ENCODE measurements at places on chromosomes 13 and 19.

DNA sequence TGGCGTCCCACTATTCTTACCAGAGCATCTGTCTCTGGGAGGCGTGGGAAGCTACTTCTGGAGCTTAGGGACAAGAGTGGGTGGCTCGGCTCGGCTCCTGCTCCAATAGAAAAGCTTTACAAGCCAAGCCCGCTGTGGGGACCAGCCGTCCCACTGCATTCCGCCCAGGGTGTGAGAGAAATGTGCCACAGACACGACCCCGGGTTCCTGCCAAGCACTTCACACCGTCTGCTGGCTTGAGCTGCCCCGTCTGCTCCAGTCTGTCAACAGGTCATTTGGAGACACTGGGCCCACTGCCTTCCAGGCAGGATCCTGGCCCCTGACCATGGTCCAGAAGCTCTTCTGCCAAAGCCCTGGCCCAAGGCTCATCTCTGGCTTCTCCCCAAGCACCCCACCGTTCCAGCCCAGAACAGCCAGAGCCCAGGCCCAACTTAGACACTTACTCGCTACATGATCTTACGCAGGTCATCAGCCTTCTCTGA is 6.5 kb upstream of the FKRP start:
- DNase-seq: no peak

GRCh38 chr13:79703772-79704171 is 222.8 kb downstream of the NDFIP2 start:
- no peak for DNase-seq

- no peak for DNase-seq
Observed at GRCh38 chr13:100542826-100543156, 45.8 kb downstream of the GGACT start.

GRCh38 chr19:6769006-6769619 is 1.9 kb upstream of the SH2D3A start:
- no peak for DNase-seq

DNA sequence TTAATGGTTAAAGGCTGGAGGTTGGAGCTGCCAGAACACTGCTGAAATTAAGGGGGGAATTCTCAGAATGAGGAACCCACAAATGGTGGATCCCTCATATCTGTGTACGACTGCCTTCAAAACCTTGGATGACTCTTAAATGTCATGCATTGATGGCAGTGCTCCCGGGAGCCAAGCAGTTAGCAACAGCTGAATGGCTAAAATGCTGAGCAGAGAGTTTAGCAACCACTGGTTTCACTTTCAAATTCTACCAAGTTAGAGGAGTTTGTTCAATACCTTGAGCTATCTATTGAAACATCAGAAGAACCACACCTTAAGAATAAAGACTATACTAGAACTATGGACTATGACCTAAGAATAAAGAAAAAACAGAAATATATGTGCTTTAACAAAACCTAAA is 41.4 kb downstream of the UQCRFS1 start:
- no peak for DNase-seq

Data from activated naive CD8-positive, alpha-beta T cell treated with anti-CD3 and anti-CD28 coated beads, Interleukin-2, amount 50 U/mL, for 24 hours (primary cell).